ENCODE measurements at places on chromosomes 2 and 18.

- DNase-seq = no peak
These were observed 104.1 kb downstream of the CHN1 start for GRCh38 chr2:174901075-174901474.

- DNase-seq = peak; percentile 2
These were observed 918 bp upstream of the NABP1 start for GRCh38 chr2:191676790-191677645.

DNA sequence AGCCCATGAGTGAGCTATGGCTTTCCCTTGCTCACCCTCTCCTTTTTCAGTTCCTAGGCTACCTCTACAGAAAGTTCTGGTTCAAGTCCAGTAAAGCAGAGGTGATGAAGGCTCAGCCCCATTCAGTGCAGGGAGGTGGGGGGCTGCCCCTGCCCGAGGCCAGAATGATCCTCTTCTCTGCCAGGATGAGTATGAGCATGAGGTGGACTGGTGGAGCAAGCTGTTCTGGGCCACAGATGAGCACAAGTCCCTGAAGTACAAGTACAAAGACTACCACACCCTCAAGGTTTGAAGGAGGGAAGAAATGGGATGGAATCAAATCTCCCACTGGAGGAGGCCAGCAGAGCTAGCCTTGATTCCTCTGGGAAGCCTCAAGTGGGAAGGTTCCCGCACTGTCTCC, 42.4 kb downstream of the LMAN2L start:
- no peak for DNase-seq

- no peak for DNase-seq
These were observed 40.6 kb downstream of the GPD2 start for GRCh38 chr2:156476850-156477206.

- DNase-seq = no peak
These were observed 894.1 kb upstream of the PIK3C3 start for GRCh38 chr18:41060967-41061366.

DNA sequence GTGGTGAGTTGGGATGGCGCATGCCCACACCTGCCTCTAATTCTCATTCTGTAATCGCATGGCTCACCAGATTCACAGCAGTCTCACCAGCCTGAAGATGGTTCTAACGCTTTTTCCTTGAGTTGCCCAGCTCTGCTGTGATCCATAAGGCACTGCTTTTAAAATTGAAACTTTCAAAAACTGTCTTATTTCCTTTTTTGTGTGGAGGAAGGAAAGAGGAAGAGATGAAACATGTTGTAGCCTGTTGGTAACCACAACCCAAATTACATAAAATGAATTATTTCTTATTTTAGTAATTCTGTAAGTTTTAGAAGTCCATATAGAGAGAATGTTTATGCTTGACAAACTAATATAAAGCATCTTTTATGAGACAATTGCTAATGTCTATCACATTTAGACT, 165.4 kb downstream of the RBM43 start:
- DNase-seq = no peak

GRCh38 chr2:208511016-208511415, 104.4 kb downstream of the PTH2R start:
- no peak for DNase-seq

DNA sequence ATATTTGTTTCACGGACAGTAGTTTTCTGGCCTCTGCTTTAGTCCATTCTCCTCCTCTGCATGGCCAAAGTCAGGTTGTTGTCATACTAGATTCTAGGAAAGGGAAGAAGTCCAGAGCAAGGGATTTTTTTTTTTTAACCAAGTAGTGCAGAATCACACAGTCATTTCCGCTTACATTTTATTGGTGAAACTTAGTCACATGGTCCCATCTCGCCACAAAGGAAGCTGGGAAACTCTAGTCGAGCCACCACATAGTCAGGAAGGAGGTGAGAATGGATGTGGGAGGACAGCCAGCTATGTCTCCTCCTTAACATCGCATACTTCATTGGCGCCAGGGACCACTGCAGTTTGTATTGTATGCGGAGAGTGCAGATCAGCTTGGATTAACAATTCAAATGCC, 10.4 kb downstream of the HRH4 start:
- DNase-seq = no peak

DNA sequence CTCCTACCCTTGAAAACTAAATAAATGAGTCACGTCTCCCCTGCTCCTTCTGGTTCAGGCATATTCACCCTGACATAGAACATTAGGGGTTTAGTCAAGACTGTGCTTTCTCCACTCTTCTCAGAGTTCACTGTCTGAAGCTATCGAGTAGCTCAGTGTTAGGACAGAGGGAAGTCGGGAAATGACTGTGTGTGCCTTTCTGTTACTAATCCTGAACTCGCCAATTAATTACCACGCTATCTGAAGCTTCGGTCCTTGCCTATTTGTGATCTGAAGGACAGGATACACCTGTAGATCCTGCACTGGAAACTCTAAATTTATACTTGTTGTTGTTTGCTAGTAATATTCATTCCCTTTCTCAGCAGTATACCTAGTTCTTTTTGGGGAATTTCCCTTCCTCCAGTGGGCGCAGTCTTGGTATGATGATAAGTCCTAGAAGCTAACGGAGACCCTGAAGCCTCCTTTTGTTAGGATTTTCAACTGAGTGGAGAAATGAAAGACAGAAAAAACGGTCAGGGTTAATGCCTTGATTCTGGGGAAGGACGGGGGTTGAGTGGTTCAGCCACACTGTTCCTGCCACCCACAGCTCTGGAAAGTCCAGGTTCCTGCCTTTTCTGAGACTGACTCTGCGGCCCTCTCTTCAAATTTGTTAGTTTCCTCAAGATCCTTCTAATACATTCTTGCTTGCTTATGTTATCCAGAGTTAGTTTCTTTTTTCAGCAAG, 218.0 kb downstream of the DLGAP1 start:
- DNase-seq = no peak

DNA sequence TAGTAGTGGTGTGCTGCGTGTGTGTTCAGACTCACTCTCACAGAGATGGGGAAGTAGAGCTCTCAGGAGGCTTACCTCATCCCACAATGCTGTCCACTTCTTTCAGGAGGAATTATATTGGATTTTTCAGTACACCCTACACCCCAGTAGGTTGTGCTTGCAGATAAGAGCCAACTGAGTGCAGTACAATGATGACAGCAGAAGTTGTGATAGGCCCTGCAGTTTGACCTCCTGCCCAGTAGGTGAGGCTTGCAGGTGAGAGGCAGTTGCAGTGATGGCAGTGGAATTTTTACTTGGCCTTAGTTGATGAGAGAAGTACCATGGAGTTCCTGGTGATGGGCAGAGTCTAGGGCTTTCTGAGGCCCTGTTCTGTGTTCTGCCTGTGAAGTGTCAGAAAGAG, 657.8 kb downstream of the KCNJ3 start:
- no peak for DNase-seq

GRCh38 chr2:44110444-44110843, 58.2 kb upstream of the PPM1B start:
- no peak for DNase-seq

GRCh38 chr2:12304564-12305171, 412.1 kb upstream of the TRIB2 start:
- no peak for DNase-seq

- no peak for DNase-seq
These were observed 845.3 kb upstream of the GCFC2 start for GRCh38 chr2:76556018-76556417.

GRCh38 chr2:209808521-209808920, 36.9 kb downstream of the UNC80 start:
- no peak for DNase-seq

GRCh38 chr18:48631851-48632250, 93.0 kb downstream of the CTIF start:
- DNase-seq = no peak

- DNase-seq = no peak
These were observed 209.0 kb downstream of the MC4R start for GRCh38 chr18:60163622-60164021.

DNA sequence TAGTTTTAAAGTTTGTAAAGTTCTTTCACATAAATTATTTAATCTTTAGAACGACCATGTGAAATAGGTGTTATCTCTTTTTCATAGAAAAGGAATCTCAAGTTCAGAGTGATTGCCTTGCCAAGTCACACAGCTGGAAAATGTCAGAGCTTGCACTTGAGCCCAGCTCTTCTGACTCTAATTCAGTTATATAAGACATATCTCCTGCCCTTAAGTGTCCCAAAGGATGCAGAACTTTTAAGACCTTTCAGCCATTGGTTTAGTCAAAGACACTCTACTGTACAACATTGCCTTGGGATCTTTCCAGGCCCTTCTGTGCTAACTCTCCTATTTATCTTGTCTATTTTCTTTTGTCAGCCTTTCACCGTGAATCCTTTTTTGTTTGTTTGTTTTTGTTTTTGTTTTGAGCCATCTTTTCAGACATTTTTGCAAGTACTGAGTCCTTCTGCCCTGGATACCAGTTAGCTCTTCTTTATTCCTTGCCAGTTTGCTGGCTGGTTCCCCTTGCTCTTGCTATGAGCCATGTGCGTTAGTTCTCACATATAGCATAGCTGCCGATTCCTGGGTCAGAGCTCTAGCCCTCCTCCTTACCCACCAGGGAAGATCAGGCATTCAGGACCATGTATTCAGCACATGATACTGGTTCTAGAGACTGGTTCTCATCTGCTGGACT, 160.0 kb upstream of the MYO3B start:
- DNase-seq = no peak

DNA sequence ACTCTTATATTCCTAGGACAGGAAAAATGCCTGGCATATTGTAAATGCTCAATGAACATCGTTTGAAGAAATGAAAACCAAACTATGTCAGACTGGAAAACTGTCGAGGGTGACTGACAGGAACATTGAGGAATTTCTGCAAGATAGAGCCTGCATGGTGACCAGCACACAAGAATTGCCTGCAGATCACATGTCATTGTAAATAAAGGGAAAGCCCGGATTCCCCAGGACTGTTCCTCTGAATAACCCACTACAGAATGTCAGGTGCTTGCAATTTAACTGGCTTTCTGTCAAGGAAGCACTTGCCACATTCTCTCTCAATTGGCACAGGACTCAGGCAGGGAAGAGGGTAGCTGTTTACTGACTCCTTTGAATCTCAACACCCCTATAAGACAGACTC, 129.0 kb upstream of the REG3G start:
- no peak for DNase-seq

DNA sequence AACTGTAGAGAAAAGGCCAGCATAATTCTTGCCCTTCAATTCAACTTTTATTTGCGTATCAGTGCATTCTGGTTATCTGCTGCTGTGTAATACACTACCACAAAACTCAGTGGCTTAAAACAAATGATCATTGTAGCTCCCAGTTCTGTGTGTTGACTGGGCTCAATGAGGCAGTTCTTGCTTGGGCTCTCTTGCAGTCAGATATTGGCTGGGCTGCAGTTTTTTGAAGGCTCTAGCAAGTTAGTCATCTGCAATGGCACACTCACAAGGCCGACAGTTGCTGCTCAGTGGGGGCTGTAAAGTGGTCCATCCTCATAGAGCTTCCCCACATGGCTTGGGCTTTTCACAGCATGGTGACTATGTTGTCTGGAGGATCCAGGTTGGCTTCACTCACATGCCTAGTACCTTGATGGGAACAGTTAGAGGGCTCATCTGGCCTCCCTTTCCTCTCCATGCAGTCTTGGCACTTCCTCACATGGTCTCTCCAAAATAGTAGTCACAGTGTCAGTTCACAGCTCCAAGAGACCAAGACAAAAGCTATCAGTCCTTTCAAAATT, 110.6 kb upstream of the TNP1 start:
- DNase-seq = no peak

DNA sequence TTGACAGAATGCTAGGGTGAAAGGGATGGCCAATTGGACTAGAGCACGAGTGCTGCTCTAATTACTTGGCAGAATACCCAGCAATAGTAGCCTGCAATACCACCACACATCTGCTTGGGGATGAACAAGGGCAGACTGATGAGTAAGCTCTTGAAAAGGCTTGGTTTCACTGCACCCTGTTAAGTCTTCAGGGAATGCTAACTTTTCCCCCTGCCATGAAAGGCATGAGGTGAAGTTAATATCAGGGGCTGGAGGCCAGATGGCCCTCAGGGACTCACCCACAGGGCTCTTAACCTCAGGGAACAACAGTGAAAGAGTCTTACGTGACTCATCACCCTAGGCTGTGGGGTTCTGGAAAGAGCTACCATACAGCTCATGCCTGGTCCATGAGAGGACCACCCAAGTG, 51.7 kb upstream of the MYL1 start:
- DNase-seq = no peak

DNA sequence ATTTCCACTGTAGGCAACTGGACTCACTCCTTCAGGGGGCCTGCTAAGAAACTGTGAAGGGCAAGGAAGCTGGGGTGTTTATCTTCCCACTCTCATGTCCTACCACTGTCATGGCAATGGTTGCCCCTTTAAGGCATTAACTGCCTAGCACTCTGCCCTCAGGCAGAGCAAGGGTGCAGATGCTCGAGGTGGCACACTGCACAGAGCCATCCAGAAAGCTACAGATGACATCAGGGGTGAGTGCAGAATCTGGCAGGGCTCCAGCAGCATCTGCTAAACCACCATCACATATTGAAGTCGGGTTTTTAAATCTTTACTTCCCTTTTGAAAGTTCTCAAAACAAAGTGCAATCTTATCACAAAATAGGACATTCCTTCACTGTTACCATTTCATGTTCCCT, 75.4 kb downstream of the RAPGEF4 start:
- DNase-seq = no peak

DNA sequence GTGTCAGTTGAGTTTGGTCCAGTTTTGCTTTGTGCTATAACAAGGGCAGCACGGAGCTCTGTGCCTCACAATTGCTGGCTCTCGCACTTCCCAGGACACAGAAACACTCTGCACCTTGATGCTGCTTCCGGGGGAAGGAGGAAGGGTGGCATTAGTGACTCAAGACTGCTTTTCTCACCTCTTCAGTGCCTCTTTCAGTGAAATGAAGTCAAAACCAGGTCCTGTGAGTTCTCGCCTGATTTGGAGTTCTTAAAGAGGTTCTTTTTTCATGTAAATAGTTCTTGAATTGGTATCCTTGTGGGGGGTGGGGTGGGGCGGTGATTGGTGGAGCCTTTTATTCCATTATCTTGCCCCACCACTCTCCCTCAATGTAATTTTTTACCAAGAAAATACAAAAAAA, 91.5 kb upstream of the MYT1L start:
- no peak for DNase-seq

GRCh38 chr18:79644006-79644665, 35.5 kb upstream of the CTDP1 start:
- DNase-seq = peak; percentile 46

DNA sequence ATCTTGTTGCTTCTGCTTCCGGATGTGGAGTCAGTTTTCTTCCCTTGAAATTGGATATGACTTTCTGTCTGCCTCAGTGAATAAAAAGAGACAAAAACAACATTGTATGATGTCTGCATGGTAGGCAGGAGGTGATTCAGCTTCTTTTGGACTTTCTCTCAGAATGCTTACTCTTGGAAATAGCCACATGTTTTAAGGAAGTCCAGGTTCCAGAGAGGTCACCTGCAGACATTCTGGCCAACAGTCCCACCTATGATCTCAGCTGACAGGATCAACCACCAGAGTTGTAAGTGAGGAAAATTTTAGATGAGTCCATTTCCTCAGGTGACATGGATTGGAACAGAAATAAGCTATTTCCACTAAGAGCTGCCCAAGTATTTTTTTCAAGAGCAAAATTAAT, 508.7 kb upstream of the FAM98A start:
- DNase-seq = no peak

DNA sequence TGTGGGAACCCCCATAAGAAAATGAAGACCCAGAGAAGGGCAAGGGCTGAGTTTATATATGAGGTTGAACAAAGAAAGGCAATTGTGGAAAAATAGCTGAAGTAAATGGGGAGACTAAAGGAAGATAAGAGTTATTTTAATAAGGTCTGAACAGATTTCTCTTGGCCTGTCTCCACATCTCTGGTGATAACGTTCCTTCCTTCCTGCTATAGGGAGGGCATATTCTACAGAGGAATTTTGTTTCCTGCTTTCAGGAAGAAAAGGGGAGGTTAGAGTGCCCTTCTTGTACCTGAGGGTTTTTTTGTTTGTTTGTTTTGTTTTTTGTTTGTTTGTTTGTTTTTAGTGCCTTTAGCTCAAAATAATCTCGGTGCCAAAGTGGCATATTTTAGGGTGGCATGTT, 31.6 kb downstream of the MOGAT1 start:
- DNase-seq = no peak

All from activated CD8-positive, alpha-beta memory T cell treated with anti-CD3 and anti-CD28 coated beads for 4 hours (primary cell).